ENCODE measurements at places on chromosomes 1 and 21.

DNA sequence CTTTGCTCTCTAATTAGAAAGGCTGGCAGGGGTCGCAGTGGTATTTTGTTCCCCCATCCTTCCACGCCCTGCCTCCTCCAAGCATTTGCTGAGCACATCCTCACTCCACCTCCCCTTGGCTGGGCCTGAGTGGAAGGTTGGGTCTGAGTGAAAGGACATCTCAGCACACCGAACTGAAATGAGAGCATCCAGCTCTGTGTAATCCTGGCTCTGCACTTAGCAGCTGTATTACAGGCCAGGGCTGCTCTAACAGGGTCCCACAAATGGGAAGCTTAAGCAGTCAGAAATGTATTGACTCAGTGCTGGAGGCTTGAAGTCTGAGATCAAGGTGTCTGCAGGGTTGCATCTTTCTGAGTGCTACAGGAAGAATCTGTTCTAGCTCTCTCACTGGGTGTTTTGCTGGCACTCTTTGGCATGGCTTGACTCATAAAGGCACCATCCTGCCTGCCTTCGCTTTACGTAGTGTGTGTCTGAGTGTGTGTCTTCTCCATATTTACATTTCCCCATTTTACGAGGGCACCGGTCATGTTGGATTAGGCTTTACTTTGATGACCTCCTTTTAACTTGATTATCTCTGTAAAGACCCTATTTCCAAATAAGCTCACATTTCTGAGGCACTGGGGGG lies 48.5 kb upstream of the IGSF21 start:
- no peak for DNase-seq

GRCh38 chr1:201653883-201654282 lies 115.0 kb downstream of the NAV1 start:
- DNase-seq, result no peak

- DNase-seq, result no peak
These were observed 91.5 kb downstream of the TIAM1 start for GRCh38 chr21:31252611-31253010.

DNA sequence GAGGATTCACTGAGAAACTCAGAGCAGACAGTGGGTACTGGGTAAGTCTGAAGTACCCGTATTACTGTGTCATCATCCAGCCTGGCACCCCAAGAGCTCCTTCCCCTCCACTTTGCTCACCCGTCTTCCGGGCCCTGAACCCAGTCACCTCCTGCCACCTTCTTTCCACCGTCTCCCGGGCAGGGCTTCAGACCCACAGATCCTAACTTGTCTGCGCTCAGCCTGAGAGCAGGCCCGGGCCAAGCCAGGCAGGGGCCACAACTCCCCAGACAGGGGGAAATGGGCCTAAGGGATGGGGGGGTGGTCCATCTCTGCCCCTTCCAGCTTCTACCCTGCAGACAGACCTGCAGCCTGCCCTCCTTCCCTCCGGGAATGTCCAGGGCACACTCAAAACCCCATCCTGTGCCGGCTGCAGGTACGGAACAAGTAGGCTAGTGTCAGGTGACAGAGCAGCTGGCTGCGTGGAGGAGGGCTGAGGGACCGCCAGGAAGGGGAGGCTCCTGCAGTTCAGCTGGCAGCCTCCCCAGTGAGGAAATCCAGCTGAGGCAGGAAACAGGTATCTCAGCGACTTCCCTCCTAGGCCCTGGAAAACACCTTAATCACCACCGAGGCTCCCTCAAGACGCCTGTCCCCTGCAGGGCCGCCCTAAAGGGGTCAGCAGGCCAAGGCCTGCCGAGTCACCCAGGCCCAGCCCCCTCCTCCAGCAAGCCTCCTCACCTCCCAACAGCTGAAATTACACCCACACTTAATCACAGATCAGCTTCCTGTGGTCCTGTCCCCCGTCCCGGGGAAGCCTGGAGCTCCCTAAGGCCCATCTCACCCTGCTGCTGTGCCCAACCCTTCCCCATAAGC lies 3.5 kb downstream of the HSPG2 start:
- DNase-seq, result no peak

DNA sequence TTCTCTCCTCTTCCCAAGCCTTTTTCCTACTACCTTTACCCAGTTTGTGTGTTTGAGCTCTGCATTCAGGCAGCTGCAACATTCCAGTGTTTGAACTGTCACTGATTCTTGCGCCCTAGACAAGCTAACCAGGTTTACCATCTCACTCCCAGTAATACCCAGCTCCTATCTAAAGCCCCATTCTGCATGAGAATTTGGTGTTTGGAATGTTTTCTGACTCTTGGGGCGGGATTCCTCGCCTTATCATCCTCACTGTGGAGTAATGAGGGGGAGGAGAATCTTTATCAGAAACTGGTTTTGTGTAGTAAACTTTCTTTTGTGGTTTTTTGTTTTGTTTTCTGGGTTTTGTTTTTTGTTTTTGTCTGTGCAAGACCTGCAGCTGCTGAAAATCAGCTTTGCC lies 36.5 kb downstream of the NCF2 start:
- DNase-seq, result no peak

DNA sequence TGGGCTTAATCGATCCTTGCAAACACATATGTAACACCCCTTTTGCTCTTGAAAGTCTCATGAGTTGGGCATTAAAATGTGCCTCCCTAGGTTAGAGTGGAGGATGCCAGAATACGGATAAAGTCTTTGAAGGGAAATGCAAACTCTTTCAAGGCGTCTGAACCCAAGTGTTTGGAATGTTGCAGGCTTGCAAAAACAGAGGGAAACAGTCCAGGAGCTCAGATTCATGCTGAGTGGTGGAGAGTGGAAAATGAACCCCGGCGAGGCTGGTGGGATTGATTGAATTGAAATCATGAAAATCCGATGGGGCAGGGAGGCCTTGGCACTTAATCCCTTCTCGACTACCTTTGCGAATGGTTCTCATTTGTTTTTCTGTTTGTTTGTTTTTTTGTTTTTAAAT lies 175.5 kb downstream of the PGBD5 start:
- DNase-seq, result no peak

GRCh38 chr1:235725434-235725833 lies 75.8 kb upstream of the GNG4 start:
- DNase-seq, result no peak

Data from activated CD8-positive, alpha-beta memory T cell treated with anti-CD3 and anti-CD28 coated beads for 48 hours (primary cell).